ENCODE measurements at places on chromosomes 3 and 15.

DNA sequence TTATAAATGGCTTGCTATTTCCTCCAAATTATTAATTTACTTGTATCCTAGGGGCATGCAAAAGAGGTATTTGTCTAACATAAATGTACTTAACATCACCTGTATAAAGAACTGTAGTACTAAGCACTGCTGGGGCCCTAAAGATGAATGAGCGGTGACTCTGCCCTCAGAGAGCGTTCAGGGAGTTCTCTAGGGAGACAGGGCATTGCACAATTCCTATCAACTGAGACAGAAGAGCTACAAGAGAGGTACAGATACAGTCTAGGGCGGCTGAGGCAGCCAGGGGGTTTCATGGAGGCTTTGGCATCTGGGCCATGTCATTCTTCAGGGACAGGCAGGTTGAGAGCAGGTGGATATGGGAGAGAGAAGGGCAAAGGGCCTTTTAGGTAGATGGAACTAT is 39.9 kb upstream of the PARL start:
- peaks cover 60% of the 10 kb centered on the region for H3K36me3 ChIP-seq
- H3K4me1 ChIP-seq = no peaks in the 10 kb centered on the region
- H3K27ac ChIP-seq = no peak overlapping the region

GRCh38 chr3:149460117-149460516 is 14.4 kb upstream of the TM4SF4 start:
- peaks cover 18% of the 10 kb centered on the region for H3K27me3 ChIP-seq
- H3K4me3 ChIP-seq = no peak overlapping the region
- no peak overlapping the region for H3K27ac ChIP-seq
- no peaks in the 10 kb centered on the region for H3K36me3 ChIP-seq
- H3K4me1 ChIP-seq = no peaks in the 10 kb centered on the region
- no peak for DNase-seq

GRCh38 chr3:13009132-13009945 is 63.9 kb downstream of the IQSEC1 start:
- H3K27ac ChIP-seq = peak overlapping the region; percentile 96
- H3K4me1 ChIP-seq = peaks cover 96% of the 10 kb centered on the region
- DNase-seq = peak; percentile 69
- peaks cover 20% of the 10 kb centered on the region for H3K36me3 ChIP-seq

DNA sequence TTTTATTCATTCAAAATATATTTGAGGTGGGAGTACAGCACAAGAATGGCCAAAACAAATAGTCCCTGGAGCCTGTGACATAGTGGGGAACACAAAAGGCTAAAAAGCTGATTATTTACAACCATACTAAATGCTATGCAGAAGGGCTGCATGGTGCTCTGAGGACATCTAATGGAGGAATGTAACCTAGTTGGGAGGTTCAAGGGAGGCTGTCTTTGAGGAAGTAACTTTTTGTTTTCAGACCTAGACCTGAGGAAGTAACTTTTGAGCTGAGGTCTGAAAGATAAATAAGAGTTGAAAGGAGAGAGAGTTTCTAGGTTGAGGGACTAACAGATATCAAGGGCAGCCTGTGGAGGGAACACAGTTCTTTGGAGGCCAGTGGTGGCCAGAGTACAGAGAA is 34.8 kb upstream of the RASA2 start:
- H3K36me3 ChIP-seq = peaks cover 8% of the 10 kb centered on the region
- H3K27ac ChIP-seq = no peak overlapping the region

GRCh38 chr3:60932643-60933042 is 318.6 kb downstream of the FHIT start:
- H3K4me1 ChIP-seq = peaks cover 4% of the 10 kb centered on the region
- no peak overlapping the region for H3K4me3 ChIP-seq
- no peak for DNase-seq
- no peaks in the 10 kb centered on the region for H3K36me3 ChIP-seq
- H3K27me3 ChIP-seq = no peaks in the 10 kb centered on the region
- no peak overlapping the region for H3K27ac ChIP-seq

DNA sequence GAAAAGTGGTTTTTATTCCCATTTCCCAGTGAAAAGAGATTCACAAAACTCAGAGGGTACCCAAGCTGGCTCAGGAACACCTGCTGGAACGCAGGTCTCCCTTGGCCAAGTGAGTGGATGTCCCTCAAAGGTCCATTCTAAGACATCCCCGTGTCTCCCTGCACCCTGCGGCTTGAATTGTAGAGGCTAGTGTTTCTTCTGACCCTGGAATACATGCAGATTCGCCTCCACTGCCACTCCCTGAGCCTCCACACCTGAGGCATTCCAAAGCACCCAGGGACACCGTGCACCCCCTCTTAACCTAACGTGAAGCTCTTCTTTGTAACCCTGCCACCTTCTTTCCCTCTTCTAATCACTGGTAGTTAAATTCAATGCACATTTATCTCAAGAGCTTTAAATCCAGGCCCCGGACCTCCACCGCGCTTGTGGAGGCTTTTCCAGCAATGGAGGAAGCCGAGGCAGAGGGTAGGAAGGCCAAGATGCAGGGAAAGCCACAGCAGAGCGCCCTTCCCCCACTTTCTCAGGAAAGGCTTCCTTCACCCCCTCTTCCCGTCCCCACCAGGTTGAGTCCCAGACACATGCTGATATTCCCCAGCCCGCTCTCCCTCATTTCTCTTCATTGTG is 590 bp upstream of the ITGA11 start:
- no peak for DNase-seq
- no peak overlapping the region for H3K4me3 ChIP-seq
- H3K4me1 ChIP-seq = peaks cover 2% of the 10 kb centered on the region
- no peaks in the 10 kb centered on the region for H3K36me3 ChIP-seq
- no peak overlapping the region for H3K27ac ChIP-seq

GRCh38 chr3:157414861-157415260 is 21.8 kb upstream of the PTX3 start:
- H3K4me1 ChIP-seq = no peaks in the 10 kb centered on the region
- DNase-seq = no peak
- H3K27ac ChIP-seq = no peak overlapping the region

DNA sequence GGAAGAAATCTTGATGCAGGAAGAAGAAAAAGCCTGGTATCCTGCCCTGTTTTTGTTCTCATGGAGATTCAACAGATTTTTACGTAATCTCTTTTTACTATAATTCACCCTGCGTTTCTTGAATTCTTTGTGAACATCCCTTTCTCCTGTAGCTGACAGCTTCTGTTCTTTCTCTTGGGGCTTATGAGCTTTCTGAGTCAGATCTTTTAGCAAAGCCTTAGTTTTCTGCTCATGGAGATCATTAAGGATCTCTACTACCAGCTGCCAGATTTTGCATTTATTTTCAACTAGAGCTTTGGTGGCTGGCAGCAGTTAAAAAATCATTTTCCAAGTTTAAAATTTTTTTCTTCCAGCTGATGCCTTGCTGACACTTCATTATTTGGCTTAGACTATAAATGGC is 51.6 kb downstream of the MOBP start:
- no peak overlapping the region for H3K4me3 ChIP-seq
- H3K4me1 ChIP-seq = peaks cover 2% of the 10 kb centered on the region
- H3K36me3 ChIP-seq = no peaks in the 10 kb centered on the region
